Activated CD4-positive, alpha-beta T cell treated with anti-CD3 and anti-CD28 coated beads, Interleukin-2, amount 50 U/mL, for 48 hours (primary cell): ENCODE measurements at places on chromosomes 12 and 14.
A peak's percentile ranks its signal among the peaks of the same experiment; 100 is the strongest.

- no peak for DNase-seq
Measured at GRCh38 chr14:26934151-26934550, 336.3 kb upstream of the NOVA1 start.

GRCh38 chr12:9786726-9787717, 26.3 kb upstream of the CD69 start:
- no peak for DNase-seq

DNA sequence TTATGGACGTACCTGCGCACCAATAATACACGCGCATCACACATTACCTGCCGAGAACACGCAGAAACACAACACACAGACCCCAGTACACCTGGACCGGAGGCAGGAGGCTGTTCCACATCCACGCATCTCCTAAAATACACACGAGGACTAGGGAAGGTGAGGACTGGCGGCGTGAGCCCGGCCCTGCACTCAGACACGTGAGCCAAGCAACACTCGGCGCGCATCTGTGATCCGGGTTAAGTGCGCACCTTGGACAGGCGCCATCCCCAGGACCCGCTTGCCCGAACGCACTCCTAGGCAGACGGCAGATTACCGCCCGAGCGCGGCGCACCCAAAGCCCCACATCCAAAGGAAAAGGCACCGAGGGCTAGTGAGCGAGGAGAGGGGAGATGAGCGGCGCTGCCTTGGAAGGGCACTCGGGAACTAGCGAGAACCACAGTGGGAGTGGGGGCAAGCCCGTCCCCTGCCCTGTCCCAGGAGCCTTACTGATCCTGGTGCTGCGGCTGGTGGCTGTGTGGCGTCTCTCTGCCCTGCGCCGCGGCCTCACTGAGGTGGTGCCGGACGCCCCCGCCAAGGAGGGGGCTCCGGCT, 417 bp downstream of the GLS2 start:
- peak; percentile 29 for DNase-seq

DNA sequence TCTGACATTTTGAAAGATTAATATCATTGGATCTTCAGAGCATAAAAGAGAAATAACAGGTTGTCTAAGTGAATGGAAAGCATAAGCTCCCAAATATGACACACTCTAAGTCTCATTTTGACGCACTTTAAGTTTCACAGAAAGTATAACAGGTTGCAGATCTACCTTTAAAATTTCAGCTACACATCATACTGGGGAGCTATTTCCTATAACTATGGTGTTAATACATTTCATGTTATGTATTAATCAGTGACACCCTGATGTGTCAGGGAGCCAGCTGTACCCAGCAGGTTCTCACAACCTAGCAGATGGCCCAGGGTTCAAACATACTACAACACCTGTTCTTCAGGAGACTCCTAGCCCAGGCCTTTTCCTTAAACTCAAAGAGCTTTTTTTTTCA, 31.1 kb upstream of the TMX1 start:
- no peak for DNase-seq

DNA sequence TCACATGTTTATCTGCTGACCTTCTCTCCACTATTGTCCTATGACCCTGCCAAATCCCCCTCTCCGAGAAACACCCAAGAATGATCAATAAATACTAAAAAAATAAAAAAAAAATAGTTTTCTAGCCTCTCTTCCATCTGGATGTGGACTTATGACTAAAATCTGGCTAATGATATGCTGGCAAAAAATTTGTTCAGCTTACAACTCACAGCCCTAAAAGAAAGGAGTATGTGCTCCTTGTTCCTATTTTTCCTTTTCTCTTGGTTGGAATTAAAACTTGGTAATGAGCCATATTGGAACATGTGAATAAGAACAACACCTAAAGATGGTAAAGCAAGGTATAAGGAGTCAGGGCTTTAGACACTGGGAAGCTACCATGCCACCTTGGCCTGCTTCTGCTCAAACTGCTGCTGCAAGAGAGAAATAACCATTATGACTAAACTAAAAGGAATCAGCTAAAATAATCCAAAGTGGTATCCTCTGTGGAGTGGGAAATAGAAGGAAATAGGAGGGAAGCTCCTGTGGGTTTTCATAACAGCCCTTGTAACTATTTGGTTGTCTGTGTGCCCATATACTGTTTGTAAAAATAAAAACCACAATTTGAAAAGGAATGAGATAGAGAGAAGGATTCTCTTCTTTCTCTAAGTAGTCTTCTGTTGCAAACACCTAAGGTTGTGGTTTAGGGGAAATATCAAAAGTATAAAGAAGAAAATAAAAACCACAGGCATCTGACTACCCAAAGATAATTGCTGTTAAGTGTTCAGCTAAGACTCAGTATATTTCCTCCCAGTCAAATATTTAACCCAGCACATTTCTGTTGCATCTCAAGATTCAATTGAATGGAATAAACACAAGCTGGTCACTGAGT, 53.8 kb downstream of the SDR9C7 start:
- no peak for DNase-seq

DNA sequence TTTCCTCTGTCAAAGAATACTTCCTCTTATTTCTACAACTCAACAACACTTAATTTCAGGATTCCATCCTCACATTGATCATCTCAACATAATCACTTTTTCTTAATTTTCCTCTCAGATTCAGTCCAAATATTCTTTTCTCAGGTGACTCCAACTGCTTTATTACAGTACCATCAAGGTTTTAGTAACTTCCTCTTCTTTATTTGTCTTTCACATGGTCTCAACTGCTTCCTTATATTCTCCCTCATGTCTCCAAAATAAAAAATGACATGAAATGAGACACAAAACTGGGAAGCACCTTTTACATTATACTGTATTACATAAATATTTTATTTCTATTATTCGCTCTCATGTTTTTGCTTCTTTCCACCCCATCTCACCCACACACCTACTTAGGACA, 55.5 kb downstream of the PPP2R5E start:
- no peak for DNase-seq

DNA sequence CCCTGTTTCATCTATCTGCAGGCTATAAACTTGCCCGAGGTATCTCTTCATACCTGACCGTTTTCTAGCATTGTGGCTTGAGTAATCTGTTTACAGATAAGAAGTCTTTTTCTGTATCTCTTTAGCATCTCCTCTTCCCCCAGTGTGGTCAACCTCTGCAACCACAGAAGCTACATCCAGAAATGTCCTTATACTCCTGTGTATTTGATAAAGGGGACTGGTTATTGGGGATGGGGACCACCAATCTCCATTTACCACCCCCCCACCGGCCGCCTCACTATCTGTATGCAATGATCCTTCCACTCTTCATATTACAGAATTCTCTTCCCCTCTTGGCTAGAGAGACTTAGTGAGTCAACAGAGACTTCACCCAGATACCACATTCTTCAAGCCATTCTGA, 3.4 kb upstream of the RPAP3 start:
- no peak for DNase-seq

DNA sequence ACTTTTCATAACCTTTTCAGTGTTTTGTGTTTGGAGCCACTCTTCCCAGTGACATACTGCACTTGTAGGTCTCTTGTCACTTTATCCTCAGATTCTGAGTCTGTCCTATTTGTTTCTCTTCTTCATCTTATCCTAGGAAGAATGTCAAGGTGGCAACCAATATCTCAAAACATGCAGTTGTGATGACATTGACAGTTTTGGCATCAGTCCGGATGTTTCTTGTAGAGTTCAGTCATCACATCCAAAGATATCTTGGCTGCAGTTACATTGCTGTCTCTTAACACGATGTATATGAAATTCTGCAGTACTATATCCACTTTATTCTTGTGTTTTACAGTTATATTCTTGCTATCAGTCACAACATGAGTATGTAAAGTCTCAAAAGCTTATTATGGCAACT, 6.4 kb downstream of the ADIPOR2 start:
- DNase-seq = no peak
